Lung (tissue), 17 donors: ENCODE measurements at places on chromosomes 3 and 15.

GRCh38 chr3:139794469-139795265, 116.9 kb upstream of the NMNAT3 start:
- no peaks in the 10 kb centered on the region for H3K4me1 ChIP-seq
- no peaks in the 10 kb centered on the region for H3K36me3 ChIP-seq
- H3K4me3 ChIP-seq: no peak overlapping the region
- no peak for DNase-seq
- no peaks in the 10 kb centered on the region for H3K27me3 ChIP-seq

- no peak overlapping the region for H3K27ac ChIP-seq
- H3K36me3 ChIP-seq: no peaks in the 10 kb centered on the region
- DNase-seq: peak; percentile 65
- H3K4me1 ChIP-seq: no peaks in the 10 kb centered on the region
- H3K4me3 ChIP-seq: no peak overlapping the region
Measured at GRCh38 chr3:14780927-14781507, 37.7 kb upstream of the FGD5 start.

DNA sequence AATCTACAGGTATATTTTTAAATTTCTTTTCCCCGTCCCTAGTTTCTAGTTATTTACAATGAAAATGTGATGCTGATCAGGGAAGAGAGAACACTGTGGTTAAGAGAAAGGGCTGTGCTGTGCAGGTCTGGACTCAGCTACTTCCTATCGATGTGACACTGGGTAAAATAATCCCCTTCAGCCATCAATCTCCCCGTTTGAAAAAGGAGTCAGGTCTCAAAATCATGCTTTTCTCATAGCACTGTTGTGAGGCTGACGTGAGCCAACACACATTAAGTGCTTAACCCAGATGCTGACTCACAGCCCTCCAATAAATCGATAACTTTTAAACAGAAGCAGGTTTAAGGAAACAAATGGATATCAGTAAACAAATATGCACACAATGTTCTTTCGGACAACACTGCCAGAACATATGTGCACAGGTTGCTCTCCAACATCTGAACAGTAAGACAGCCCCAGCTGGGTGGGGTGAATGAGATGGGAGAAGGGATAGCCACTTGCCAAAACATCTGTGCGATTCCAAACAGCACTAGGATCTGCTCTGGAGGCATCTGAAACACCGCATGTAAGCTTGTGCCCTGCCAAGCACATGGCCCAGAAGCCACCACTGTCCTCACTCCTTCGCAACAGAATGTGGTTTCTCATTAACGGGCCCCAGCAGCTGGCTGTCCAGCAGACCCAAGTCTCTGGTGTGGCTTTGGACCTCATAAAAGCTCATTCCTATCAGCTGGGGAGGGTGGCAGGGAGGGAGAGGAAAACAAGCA, 143.2 kb upstream of the PRICKLE2 start:
- no peaks in the 10 kb centered on the region for H3K36me3 ChIP-seq
- H3K4me3 ChIP-seq: no peak overlapping the region
- H3K27me3 ChIP-seq: no peaks in the 10 kb centered on the region
- DNase-seq: peak; percentile 49

DNA sequence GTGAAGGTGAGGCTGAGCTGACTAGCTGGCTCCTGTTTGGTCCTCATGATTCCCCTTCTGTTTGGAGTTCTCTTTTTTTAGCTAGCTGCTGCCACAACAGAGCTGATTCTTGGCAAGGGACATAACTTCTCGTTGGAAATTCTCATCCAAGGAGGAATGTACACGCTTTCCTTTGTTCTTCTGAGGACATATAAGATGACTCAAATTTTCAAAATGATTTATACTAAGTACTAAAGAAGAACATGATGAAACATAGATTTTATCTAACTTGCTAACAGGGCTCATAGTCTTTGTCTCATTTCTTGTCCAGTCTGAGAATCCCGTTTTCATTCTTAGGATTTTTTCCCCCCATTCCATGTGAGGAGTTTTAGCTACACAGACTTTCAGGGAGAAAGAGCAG, 2.9 kb upstream of the TFG start:
- H3K27ac ChIP-seq: no peak overlapping the region
- no peak overlapping the region for H3K4me3 ChIP-seq
- DNase-seq: no peak
- no peaks in the 10 kb centered on the region for H3K27me3 ChIP-seq

GRCh38 chr15:28002136-28002861, 96.8 kb downstream of the OCA2 start:
- H3K4me1 ChIP-seq: no peaks in the 10 kb centered on the region
- H3K27me3 ChIP-seq: no peaks in the 10 kb centered on the region
- H3K4me3 ChIP-seq: no peak overlapping the region

DNA sequence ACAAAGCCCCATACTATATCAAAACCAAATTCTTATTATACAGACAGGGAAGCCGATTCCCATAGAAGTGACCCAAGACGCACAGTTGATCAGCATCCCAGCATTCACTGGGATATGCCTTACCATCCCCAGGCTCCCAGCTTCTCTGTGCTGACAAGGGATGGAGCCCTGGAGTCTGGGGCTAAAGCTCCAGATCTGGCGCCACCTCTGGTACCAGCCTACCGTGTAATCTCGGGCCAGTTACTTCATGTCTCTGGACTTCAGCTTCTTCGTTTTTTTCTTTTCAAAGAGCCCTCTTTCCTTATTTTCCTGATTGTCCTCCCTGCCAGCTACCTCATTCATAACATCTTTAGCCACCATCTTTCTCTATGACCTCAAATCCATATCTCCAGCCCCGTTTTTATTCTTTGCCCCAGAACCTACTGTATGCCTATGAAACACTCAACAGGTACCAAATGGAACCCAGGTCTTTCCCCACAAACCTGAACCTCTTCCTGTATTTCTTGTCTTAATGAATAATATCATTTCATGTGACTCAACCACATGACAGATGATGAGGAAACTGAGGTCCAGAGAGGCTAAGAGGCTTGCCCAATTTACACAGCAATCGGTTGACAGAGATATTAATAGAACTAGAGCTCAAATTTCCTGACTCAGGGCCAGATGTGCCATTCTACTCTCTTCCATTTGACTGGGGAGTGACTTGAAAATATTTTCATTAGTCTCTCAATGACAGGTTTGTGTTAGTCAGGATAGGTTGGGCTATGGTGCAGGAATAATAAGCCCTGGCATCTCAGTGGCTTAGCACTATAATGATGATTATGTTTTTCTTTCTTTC, 85.4 kb upstream of the TLE3 start:
- H3K27me3 ChIP-seq: no peaks in the 10 kb centered on the region
- H3K4me1 ChIP-seq: peaks cover 4% of the 10 kb centered on the region
- no peak overlapping the region for H3K4me3 ChIP-seq
- no peak for DNase-seq

GRCh38 chr3:187902041-187902471, 156.8 kb upstream of the BCL6 start:
- H3K27ac ChIP-seq: no peak overlapping the region
- H3K27me3 ChIP-seq: no peaks in the 10 kb centered on the region
- no peaks in the 10 kb centered on the region for H3K4me1 ChIP-seq
- H3K4me3 ChIP-seq: no peak overlapping the region
- DNase-seq: no peak

DNA sequence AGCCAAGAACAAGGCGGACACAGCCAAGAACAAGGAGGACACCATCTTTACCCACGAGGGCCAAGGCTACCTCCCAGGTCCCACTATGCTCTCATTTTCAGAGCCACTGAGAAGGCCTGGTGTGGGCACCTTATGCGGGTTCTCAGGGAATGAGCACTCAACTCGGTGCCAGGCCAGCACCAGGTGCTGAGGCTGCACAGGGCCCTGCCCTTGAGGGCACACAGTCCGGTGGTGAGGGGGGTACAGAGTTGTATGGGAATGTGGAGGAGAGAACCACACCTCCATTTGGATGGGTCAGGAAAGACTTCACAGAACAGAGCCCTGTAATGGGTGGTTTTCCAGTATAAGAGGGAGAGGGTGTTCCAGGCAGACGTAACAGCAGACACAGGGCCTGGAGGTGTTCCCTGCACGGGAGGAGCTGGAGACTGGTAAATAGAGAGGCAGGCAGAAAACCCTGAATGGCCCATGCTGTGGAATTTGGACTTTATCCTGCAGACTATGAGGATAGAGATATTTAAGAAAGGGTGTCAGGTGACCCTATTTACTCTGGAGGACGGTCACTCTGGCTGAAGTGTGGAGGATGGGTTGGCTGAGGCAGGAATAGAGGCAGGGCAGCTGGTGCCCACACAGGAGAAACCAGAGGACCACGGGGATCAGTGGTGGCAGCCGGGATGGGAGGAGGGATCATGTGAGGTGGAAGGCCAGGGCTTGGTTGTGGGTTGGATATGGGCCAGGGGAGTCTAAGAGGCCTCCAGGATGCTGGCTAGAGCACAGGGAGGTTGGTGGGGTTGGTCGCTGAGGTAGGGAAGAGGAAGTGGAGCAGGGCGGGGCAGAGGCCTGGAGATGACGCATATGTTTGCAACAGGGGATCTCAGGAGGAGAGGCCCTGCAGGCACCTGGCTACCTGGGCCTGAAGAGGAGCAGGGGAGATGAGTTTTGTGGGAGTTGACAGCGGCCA, 34.6 kb downstream of the CRABP1 start:
- H3K27me3 ChIP-seq: no peaks in the 10 kb centered on the region
- H3K4me1 ChIP-seq: peaks cover 2% of the 10 kb centered on the region
- no peaks in the 10 kb centered on the region for H3K36me3 ChIP-seq
- H3K27ac ChIP-seq: no peak overlapping the region
- H3K4me3 ChIP-seq: no peak overlapping the region
- no peak for DNase-seq

DNA sequence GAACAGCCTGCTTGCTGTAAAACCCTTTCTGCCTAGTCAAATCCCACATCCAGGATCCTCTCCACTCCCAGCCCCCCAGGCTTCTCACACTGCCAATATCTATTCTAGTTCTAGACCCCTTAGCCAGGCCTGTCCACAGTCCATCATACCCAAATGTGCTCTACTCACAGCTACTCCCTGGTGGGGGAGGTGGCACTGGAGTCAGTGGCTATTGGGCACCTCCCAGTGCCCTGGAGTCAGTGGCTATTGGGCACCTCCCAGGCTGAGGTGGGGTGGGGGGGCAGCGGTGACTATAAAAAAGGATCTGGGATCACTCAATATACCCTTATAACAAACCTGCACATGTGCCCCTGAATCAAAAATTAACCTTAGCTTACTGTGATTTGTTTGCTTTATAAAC, 773 bp upstream of the DISP2 start:
- peaks cover 14% of the 10 kb centered on the region for H3K4me1 ChIP-seq
- H3K27ac ChIP-seq: no peak overlapping the region
- DNase-seq: no peak

GRCh38 chr3:13158408-13158807, 85.2 kb upstream of the IQSEC1 start:
- no peak overlapping the region for H3K4me3 ChIP-seq
- H3K27me3 ChIP-seq: peaks cover 1% of the 10 kb centered on the region
- no peak for DNase-seq
- no peak overlapping the region for H3K27ac ChIP-seq

- no peak overlapping the region for H3K4me3 ChIP-seq
- no peak overlapping the region for H3K27ac ChIP-seq
- no peaks in the 10 kb centered on the region for H3K27me3 ChIP-seq
Measured at GRCh38 chr3:159364511-159364910, 562.7 kb downstream of the MFSD1 start.

DNA sequence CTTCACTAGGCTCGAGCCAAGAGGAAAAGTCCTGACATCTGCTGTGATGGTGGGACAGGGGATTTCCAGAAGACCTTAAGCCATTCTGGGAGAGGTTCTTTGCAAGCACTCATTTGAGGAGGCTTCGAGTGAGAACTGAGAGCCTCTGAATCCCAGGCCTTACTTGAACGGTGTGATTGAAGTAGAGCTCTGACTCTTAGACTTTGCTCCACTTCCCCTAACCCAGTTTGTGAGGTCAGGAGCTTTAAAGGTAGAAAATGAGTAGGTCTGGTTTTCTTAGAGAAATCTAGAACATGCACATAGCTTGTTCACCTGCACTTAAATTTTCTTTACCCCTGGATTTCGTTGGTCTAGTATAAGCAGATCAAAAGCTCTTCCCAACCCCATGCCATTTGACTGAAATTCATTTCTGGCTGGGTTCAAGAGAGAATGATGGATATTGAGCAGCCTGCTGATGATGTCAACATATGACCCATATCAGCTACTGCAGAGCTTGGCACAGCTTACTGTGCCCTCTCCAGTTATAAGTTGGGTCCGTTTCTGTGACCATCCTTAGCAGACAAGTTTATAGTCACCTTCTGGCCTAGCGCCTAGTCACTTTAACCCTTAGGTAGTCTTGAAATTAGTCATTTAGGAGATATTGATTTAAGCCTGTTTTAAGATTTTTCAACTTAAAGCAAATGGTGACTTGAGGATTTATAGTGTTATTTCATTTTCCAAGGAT, 229.2 kb upstream of the CHRM5 start:
- H3K4me1 ChIP-seq: no peaks in the 10 kb centered on the region
- no peak for DNase-seq
- no peak overlapping the region for H3K27ac ChIP-seq
- no peak overlapping the region for H3K4me3 ChIP-seq
- no peaks in the 10 kb centered on the region for H3K27me3 ChIP-seq

- no peak for DNase-seq
- no peak overlapping the region for H3K4me3 ChIP-seq
- H3K36me3 ChIP-seq: no peaks in the 10 kb centered on the region
- peak overlapping the region; percentile 64 for H3K27ac ChIP-seq
Measured at GRCh38 chr3:193743702-193744047, 150.7 kb downstream of the OPA1 start.
